Glomerular endothelial cell (primary cell): ENCODE measurements at places on chromosomes 6 and 20. TPM values are rescaled to one million over a fixed set of nuclear protein-coding genes. Genes with fewer than 3 reads are reported as not detected.

DNA sequence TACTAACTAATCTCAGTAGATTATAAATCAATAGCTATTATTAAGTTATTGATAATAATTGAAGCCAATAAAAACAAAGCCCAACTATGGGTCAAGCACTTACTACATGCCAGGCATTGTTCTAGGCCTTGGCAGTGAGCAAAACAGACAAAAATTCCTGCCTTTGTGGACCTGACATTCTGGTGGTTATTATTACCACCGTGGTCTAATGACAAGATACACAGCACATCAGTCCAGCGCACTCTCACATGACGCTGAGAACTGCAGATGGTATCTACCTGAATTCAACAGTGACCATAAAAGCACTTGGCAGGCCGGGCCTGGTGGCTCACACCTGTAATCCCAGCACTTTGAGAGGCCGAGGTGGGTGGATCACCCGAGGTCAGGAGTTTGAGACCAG lies 121.4 kb downstream of the ZMYND8 start:
- no peak for DNase-seq

- DNase-seq = no peak
Observed at GRCh38 chr6:138416206-138416605, 12.2 kb downstream of the HEBP2 start.

The C6orf58 gene
- total RNA-seq = not detected in 2 replicates

DNA sequence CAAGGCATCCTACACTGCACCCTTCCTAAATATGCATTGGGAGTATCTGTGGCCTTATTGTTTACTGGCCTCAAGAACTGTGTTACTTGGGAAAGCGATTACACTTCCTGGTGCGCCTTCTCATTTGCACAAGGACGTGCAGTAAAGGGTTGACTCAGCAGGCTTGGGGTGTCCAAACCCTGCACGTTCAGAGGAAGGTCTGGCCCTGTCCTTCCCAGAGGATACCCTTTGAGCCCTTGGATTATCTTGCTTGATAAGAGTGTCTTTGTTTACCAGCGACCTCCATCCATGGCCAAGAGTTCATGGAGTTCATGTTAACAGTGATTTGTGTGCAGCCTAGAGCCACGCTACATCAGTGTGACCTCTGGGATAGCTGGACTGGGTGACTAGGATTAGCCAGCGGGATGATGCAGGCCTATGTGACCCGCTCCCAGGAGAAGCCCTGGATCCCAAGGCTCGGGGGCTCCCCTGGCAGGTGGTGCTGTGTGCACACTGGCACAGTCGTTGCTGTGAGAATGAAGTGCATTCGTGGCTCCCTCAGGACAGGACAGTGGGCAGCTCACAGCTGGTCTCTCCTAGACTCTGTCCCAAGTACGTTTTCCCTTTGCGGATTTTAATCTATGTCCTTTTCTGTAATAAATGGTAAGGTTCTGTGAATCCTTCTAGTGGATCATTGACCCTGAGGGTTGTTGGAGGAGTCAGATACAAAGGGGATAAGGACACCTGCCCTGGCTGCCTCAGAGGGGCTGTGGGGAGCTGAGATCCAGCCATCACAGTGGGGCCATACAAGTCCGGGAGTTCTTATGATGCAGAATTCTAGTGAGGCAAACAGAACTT lies 73.5 kb downstream of the TTLL2 start:
- no peak for DNase-seq

The SAMD10 gene
- total RNA-seq = 6.2 and 8.3 TPM in 2 replicates

GRCh38 chr20:64149141-64149540 lies 15.1 kb upstream of the MYT1 start:
- DNase-seq = no peak

DNA sequence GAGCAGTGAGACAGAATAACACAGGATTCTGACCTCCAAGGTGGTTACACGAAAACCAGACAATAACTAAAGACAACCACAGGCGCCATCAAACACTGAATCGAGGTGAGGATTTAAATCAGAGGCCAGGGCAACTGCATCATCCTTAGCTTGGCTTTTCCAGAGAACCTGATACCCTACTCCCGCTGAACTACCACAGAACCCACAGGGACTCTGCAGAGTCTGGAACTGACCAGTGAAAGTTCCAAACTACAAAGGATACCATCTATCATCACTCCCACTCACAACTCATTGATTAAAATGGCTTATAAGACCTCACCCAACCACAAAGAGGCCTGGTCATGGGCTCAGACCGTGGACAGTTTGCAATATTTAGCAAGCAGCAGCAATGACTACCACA lies 85.0 kb downstream of the BFSP1 start:
- no peak for DNase-seq

GRCh38 chr6:35601331-35602132 lies 87.2 kb downstream of the FKBP5 start:
- DNase-seq = no peak

The HLA-DMB gene
- 0.48 and 1.8 TPM in 2 replicates for total RNA-seq

The KCNG1 gene
- total RNA-seq = 11.5 and 23.2 TPM in 2 replicates

DNA sequence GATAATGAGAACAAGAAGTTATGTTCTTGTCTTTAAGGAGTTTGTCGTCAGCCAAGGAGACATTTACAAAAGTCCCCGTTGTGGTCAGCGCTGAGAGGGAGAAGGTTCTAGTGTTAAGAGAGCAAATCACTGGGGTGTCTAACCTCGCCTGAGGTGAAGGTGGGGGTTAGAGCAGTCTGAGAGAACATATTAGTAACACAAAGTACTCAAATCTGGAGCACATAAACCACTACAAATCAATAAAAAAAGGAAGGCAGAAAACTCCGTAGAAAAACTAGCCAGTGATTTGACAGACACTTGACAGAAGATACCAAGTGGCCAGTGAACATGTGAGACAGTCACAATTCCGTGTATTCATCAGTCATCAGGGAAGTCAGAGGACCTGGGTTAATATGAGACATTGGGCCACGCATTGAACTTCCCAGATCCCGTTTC lies 45.4 kb downstream of the CDS2 start:
- DNase-seq = no peak

The TMX4 gene
- 19.6 and 21.8 TPM in 2 replicates for total RNA-seq
